ENCODE measurements at places on chromosomes 4 and X.

DNA sequence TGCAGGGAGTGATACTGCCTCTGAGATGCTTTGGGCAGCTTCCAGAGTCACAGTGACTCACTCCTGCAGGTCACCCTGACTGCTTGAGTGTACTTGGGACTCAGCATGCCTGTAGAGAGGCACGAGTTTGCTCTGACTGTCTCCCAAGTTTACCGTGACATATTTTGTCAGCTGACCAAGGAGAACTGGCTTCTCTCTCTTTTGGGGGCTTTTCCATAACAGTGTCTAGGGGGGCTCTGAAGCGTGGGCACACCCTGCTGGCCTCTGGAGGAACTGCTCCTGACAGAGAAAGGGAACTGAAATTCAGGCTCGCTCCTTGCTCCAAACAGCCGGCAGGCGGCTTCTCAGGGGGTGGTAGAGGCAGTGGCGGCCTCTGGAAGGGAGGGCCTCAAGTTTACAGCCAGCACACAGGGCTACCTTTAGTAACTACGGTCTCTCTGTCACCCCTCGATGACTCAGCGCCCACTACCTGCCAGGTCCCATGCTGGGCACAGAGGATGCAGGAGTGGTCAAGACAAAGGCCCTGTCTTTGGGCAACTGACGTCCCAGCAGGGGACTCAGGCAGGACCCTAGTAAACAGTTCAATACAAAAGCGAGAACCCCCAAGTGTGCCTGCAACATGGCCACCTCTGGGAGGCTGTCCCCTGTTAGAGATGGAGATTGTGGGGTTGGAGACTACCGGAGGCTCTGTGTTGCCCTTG is 17.8 kb downstream of the ZNF185 start:
- DNase-seq: peak; percentile 80

- no peak for DNase-seq
These were observed 178.5 kb downstream of the PACRGL start for GRCh38 chr4:20878806-20879205.

GRCh38 chr4:130147641-130148040 is 1051.7 kb downstream of the C4orf33 start:
- DNase-seq: no peak

DNA sequence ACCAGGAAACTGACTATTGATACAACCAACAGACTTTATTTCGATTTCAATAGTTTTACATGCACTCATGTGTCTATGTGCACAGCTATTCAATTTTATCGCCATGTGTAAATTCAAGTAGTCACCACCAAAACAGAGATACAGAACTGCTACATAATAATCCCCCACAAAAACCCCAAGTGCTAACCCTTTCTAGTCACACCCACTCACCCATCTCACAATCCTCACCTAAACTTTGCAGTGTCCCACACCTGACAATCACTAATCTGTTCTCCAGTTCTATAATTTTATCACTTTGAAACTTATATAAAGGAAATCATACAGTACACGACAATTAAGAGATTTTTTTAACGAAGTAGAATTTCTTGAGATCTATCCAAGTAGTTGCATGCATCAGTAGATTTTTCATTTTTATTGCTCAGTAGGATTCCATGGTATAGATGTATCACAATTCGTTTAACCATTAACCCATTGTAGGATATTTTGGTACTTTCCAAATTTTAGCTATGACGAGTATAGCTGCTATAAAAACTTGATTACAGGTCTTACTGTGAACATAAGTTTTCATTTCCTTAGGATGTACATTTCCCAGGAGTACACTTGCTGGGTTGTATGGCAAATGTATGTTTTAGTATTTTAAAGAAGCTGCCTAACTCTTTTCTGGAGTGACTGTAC is 85.9 kb downstream of the CASK start:
- no peak for DNase-seq

- DNase-seq: no peak
These were observed 58.9 kb downstream of the HTRA3 start for GRCh38 chr4:8328456-8328855.

DNA sequence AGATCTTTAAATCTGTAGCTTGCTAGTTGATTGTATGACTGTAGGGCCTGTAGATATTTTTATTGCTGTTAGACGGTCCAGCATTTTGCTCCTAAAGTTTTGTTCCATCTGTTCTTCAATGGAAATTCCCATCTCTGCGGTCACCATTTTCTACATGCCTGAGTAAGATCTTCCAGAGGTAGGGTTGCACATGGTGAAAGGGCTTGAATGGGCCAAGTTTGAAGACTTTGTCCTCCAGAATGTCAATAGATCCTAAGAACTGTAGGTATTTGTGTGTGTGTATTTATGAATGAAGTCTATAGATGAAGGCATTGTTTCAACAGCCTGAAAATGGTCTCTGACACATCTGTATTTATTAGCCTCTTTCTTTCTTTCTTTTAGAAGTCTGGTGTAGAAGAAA is 22.3 kb upstream of the TAPT1 start:
- DNase-seq: no peak

DNA sequence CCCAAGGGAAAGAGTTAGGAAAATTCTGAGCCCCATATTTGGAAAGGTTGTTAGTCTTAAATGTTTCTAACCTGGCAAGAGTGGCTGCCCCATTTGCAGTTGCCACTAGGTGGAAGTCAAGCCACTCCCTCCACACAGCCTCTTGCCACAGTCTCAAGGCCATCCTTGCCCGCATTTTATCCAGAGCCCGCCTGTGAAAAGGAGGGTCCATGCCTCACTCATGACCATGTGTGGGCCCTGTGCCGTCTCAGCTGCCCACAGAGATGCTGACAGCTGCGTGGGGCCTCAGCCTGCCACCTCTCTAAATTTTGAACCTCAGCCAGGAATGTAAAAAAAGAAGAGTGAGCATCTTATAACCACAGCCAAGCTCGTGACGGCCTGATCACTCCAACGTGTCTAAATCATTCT is 201.5 kb upstream of the FAM241A start:
- no peak for DNase-seq

DNA sequence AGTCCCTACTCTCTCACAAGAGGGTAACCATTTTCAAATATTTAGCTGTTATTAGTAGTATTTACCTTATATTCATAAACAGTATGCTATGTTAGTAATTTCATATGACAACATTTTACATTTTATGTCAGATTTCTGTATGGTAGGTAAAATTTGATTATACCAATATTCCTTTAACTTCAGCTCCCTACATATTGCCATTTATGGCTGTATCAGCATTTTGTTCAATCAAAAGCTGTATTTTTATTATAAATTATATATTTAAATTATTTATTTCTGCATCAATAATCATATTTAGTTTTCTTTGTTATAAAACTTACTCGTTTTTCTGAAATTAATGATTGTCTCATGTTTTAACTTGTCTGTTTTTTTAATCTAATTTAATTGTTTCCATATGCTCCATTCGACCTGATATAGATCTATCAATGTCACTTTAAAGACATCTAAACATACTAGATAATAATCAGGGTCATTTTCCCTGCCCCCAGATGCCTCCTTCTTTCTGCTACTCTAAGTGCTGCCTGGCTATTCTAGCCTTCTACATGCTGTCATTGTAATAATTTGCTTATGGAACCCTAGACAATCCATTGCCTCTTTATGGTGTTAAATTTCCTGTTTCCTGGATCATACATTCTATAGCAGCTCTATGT is 1976.7 kb upstream of the ADGRL3 start:
- no peak for DNase-seq

- DNase-seq: no peak
These were observed 88.9 kb downstream of the RASL11B start for GRCh38 chr4:52951016-52951415.

DNA sequence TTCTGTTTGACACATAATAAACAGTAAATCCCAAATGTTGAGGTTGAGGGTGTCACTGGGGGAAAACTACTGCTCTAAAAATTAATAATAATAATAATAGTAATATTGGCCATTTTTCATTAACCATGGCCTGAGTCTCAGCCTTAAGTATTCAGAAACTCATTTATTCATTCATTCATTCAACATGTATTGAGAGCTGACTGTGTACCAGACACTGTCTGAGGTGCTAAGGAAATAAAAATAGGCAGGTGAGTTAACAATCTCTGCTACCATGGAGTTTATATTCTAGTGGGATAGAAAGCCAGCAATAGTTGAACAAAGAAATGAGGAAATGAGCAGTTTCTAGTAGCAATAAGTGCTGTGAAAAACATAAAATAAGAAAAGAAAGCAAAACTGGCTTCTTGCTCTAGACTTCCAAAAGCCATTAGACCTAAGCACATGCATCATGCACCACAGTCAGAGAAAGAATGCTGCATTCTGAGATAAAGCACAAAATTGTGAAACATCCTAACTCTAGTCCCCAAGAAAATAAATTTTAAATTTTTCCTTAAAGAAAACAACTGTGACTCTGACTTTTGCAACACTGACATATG is 278.7 kb downstream of the RCHY1 start:
- no peak for DNase-seq

DNA sequence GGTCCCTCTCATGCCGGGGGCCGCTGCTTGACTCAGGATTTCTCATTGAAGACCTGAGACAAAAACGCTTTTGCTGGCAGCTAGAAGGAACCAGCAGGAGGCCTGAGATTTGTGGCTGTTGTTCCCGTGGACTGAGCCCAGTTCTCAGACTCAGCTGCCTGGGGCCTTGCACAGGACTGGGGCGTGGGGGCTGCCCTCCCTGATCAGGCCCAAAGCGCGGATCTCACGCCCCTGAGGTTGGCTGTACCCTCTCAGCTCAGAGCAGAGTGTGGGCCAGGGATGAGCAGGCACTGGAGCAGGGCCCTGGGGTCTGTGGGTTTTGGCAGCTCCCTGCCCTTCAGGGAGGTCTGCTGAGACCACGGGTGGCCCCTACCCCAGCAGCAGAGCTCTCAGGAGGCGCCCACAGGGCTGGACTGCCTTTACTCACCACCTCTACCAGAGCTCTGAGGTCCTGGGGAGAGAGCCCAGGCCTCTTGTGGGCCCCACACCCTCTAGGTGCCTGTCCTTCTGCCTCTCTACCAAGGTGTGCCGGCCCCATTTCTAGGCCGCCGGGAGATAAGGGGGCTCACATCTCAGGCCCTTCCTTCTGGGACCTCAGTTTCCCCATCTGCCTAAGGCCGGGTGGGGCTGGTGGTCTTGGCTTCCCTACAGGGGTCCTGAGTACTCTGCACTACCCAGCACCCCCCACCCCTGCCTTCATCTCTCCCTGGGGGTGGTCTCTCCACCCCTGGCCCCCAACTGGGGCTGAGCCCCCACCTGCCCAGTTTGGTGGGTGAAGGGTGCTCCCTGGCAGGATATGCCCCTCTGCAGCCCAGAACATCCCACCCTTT is 5.6 kb downstream of the MSANTD1 start:
- DNase-seq: no peak

DNA sequence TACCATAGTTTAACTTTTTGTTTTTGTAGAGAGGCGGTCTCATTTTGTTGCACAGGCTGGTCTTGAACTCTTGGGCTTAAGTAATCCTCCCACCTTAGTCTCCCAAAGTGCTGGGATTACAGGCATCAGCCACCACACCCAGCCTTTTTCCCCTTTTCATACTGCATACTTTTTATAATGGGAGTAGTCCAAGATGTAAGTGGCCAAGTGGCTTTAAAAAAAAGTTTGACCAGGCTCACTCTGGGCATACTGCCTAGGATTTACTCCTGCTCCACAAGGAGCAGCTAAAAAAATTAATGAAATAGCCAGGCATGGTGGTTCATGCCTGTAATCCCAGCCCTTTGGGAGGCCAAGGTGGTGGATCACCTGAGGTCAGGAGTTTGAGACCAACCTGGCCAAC is 6.0 kb downstream of the GRSF1 start:
- DNase-seq: no peak

DNA sequence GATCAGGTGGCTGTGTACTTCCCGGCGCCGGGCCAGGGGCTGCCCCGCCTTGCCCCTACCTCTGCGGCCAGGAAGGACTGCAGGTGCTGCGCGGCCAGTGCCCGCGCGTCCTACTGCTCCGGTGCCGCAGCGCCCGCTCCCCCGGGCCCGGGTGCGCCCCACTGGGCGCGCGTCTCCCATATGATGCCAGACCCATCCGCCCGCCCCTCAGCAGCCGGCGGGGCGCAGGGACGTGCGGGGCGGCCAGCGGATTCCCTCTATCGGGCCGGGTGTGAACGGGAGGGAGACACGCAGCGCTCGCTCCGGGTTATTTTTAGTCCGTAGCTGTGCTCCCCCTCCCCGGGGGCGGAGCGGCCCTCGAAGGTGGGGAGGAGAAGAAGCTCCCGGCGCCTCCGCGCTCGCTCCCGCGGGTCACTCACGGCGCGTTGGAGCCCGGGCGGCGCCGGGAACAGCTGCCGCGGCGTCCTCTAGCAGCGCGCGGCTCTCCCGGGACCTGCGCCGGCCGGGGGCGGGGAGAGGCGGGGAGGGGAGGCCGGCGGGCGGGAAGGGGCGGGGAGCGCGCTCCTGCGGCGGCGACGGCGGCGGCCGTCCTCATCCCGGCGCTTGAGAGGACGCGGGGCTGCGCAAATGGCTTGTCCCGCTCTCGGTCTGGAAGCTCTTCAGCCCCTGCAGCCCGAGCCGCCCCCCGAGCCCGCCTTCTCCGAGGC is 103.6 kb downstream of the UCHL1 start:
- DNase-seq: peak; percentile 18

DNA sequence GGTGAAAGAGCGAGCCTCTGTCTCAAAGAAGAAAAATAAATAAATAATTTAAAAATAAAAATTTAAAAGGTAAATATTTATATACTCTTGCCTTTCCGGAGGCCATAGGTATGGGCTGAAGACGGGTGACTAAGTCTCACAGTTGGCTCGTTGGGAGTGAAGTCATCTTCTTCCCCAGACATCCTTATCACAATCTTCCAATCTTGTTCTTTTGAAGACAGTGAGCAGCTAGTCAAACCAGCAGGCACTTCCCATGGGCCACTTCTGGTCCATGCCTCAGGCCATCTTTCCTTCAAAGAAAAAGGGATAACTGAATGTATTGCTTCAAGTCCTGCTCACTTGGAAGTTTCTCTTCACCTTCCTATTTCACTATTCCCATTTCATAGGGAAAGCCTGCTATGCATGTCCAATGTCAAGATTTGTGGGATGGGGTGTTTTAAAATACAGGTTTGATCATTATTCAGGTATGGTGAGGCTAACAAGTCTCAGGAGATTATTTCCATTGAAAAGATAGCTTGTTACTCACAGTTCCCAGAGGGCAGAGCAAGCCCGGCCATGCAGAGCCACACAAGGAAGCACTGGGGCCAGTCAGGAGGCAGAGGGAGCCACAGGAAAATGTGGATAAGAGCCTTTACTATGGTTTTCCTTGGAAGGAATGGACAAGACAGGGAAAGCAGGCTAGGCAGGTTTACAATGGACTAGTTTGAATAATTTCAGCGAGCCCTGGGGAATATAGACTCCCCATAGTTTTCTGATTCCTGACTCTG is 33.3 kb upstream of the VCX2 start:
- DNase-seq: no peak
